Activated naive CD4-positive, alpha-beta T cell treated with anti-CD3 and anti-CD28 coated beads for 36 hours (primary cell): ENCODE measurements at places on chromosomes 1 and 21.
A peak's percentile ranks its signal among the peaks of the same experiment; 100 is the strongest.

GRCh38 chr1:31580891-31581603, 4.7 kb downstream of the TINAGL1 start:
- no peak for DNase-seq

DNA sequence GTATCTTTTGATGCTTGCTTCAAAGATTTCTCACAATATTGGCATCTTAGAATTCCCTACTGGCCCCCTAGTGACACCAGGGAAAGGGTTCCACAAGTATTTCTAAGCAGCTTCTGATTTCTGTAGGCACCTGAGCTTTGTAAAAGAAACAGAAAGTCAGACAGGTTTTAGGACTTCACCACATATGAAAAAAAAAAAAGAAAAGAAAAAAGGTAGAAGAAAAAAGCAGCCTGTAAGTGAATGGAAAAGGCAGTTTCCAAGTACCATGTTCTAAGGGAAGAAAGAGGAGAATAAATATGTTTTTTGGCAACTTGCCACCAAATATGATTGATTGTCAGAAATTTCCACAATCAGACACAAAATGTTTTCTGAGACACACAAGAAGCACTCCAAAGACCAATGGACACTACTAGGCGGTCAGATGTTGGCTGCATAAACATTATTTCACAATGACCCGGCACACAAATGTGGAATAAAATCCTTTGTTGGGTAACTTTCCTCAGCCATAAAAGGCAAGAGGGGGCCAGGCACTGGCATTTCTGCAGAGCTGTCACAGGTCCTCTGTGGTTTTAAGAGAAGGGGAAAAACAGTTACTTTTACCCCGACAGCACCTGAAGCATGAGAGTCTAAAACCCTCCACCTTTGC, 12.7 kb upstream of the CPLANE2 start:
- DNase-seq, result no peak

- DNase-seq, result peak; percentile 33
These were observed 17.5 kb downstream of the NEK7 start for GRCh38 chr1:198174297-198174696.

GRCh38 chr1:209886219-209886536, 51.8 kb upstream of the SYT14 start:
- no peak for DNase-seq

DNA sequence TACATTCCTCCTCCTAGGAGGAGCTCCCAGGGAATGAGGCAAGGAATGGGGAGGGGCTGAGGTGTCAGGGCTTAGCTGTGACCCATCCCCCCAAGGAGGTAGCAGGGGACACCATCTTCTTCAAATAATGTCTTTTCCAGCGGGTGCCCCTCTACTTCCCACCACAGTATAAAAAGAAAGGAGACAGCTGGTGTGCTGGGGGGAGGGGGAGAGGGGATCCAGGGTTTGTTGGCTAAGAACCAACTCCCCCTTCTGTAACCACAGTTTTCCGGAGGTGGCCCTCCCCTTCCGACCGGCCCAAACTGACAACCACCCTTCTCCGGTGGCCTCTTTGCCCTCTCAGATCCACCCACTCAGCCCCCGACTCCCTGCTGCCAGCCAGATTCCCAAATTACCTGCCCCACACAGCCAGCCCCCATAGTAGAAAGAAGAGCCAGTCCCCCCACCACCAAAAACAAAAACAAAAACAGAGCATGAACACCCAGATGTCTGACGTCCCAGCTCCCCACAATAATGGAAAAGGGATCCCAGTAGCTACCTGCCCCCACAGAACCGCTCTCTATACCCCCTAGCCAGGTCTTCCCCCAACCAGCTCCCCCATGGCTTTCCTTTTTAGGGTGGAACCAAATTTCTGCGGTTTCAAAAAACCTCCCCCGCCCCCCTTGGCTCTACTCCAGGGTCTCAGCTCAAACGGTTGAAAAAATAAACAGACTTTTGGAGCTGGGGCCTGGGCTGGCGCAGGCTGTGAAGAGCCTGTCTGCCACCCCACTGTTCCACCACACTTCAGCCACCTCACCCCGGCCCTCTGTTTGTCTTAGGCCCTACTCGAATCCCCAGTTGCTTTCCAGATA, 2.1 kb downstream of the ARHGEF2 start:
- DNase-seq, result peak; percentile 65

DNA sequence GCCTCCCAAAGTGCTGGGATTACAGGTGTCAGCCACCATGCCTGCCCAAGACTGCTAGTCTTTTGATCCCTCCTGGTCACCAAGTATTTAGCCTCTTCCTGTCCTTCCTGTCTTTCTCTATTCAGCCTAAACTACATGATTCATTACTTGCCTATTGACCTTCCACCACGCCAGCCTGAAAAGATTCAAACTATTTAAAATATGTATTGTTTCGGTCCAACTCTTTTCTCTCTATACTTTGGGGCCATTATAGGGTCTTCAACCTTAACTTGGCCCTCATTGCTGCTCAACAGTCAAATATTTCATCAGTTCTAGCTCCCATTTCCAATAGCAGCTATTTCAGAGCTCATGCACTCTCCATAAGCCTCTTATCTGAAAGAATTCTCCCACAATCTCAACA, 153.0 kb downstream of the TNFSF18 start:
- no peak for DNase-seq

GRCh38 chr1:59617434-59617833, 197.3 kb upstream of the HOOK1 start:
- no peak for DNase-seq

GRCh38 chr1:161866241-161866640, 100.1 kb downstream of the ATF6 start:
- no peak for DNase-seq

GRCh38 chr1:203765029-203765837, at the start of gene LAX1:
Gene LAX1, plus strand, starts transcription at chr1:203765183. Its CDS starts 383 bp downstream, at chr1:203765566.
- DNase-seq, result peak; percentile 90

DNA sequence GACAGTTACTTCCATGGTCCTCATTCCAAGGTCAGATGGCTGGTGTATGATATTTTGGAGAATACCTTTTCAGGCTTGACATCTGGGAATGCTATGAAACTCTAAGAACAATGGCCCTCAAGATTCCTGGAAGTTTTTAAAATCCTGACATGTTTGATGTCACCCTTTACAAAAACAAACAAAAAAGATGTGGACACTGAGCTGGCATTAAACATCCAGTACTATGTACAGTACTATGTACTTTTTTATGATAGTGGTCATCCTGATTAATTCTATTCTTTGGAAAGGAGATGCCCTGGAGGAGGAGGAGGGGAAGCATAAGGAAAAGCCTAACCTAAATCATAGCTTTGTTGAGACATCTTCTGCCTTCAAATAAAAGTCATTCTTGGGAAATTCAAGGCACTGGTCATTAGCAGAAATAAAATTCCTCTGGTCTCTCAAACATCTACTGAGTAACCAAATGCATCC, 235.4 kb downstream of the HMCN1 start:
- DNase-seq, result no peak

GRCh38 chr1:92408825-92409224, 77.9 kb downstream of the GFI1 start:
- no peak for DNase-seq

DNA sequence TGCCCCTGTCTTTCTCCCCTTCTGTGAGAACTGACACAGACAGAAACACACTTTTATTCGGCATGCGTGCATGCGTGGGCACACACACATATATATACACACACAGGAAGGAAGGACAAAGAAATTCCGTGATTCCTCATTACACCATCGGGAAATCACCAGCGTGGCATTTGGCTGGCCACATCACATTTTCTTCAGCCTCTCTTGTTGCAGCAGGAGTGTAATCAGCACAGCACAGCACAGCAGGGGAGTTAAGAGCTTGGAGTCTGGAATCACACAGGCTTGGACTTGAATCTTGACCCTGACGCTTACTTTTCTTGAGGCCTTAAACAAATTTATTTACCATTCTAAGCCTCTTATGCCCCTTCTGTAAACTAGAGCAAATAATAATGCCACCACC, 45.3 kb upstream of the EPHA8 start:
- DNase-seq, result no peak

- DNase-seq, result peak; percentile 82
These were observed 14.4 kb downstream of the CD58 start for GRCh38 chr1:116556289-116557006.

- no peak for DNase-seq
These were observed 92.0 kb downstream of the USH2A start for GRCh38 chr1:216331211-216331610.

- no peak for DNase-seq
These were observed 102.7 kb downstream of the LMX1A start for GRCh38 chr1:165253818-165254254.

- DNase-seq, result no peak
These were observed 1326.5 kb upstream of the B3GALT2 start for GRCh38 chr1:194512957-194513356.

DNA sequence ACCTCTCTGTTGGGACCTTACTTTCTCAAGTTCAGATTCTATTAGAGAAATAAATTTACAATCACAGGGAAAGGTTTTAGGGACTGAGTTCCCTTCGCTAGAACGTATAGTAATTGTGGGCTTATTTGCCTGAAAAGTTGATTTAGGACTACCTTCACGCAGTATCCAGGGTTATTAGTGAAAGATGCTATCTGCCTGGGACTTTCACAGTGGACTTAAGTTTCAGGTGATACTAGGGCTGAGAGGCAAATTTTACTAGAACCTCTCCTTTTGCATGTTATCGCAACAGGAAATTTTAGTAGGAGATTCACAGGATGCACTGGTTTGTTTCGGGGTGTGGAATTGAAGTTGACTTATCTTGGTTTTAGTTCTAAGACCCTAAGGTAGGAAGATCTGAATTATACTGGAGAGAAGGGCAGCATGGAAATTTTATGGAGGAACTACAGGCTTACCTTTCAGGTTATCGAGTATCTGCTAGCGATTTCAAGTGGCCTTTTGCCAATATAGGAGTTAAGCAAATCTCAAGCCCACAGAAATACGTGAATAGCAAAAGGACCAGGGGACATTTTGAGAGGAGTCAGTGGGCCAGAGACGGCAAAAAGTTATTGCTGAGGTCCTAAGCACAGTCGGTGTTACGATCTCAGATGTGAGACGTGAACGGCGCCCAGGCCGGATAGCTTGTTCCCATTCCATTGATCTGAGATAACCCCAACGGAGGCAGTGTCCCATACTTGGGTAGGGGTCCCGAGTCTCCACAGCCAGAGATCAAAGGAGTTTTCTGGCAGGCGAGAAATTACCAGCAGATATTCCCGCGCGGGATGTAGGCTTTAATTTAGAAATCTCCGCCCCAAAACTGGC, 723 bp upstream of the GNAI3 start:
- peak; percentile 34 for DNase-seq

- DNase-seq, result no peak
These were observed 159.8 kb upstream of the SGIP1 start for GRCh38 chr1:66374148-66374547.

GRCh38 chr1:172449585-172450523, 6.0 kb upstream of the PIGC start:
- peak; percentile 53 for DNase-seq

DNA sequence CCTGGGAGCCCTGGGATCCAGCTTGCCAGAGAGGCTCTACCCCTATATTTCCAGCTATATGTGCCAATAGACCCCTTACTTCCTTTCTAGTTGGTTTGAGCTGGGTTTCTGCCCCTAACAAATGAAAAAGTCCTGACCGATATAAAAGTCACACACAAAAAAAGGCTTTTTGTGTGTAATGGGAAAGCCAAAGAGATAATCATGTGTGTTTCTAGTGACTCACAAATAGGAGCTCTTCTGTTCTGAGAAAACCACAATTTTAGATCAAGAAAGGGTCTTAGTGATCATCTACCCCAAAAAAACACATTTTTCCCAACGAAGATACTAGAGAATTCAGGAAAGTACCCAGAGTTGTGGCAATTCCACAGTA, 23.0 kb upstream of the PLEKHA6 start:
- DNase-seq, result no peak

- DNase-seq, result no peak
These were observed 125.0 kb downstream of the LYPLAL1 start for GRCh38 chr1:219298571-219299148.

- peak; percentile 19 for DNase-seq
These were observed at the start of gene WNT4 for GRCh38 chr1:22143065-22144033. Gene WNT4, minus strand, starts transcription at chr1:22143097. Its CDS starts 175 bp downstream, at chr1:22142922.

DNA sequence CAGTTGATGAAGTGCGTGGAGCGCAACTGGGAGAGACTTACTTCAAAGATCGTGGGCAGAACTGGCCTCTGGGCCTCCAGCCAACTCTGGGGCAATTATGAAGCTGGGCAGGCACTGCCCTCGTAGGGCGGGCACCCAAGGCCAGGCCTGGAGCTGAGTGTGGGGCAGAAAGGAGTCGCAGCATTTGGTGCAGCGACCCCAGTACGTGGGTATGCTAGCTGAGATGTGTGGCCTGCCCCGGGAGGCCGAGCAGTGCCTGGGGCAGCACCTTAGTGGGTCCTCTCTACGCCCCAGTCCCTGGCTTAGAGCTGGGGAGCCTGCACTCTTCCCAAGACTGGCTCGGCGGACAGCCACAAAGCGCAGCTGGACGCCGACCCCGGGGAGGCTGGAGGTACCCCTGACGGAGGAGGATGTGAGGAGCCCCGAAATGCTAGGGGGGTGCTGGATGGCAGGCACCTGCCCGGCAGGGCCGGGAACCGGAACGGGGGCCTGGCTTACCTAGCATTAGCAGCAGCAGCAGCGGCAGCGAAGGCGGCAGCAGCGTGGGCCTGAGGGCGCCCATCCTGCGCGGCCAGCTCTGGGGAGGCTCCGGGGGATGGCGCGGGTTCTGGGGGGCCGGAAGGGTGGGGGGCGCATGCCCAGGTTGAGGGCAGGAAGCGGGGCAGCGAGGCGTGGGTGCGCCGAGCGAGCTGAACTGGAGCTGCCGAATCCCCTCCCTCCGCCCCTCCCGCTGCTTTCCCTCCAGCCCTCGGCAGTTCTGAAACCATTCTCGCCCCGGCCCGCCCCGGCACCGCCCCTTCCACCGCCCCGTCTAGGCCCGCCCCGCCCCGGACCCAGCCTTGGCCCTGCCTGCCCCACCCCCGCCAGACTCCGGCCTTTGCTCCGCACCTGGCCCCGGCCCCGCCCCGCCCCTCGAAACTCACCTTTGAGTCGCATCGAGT, at the start of gene IGSF8:
IGSF8 (minus strand) TSS at position 709 of the 941 bp plus-strand sequence; CDS start at position 562, 147 bp downstream.
- peak; percentile 94 for DNase-seq

- no peak for DNase-seq
These were observed 243.0 kb upstream of the GJB5 start for GRCh38 chr1:34511802-34512201.

DNA sequence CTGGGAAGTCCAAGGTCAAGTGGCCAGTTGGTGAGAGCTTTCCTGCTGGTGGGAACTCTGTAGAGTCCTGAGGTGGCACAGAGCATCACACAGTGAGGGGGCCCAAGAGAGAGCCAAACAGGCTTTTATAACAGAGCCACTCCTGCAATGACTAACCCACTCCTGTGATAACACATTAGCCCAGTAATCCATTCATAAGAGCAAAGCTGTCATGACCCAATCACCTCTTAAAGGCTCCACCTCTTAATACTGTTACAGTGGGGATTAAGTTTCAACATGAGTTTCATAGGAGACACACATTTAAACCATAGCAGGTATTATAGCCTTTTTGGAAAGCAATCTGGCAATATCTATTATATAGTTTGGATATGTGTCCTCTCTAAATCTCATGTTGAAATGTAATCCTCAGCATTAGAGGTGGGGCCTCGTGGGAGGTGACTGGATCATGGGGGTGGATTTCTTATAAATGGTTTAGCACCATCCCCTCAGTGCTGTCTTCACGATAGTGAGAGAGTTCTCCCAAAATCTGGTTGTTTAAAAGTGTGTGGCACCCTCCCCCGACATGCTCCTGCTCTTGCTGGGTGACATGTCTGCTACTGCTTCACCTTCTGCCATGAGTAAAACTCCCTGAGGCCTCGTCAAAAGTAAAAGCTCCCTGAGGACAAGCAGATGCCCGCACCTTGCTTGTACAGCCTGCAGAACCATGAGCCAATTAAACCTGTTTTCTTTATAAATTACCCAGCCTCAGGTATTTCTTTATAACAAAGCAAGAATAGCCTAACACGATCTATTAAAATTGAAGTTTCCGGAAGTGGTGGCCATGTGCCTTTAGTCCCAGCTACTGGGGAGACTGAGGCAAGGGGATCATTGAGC, 64.5 kb downstream of the CD58 start:
- no peak for DNase-seq
